ENCODE measurements at places on chromosomes 1 and 21.

- DNase-seq: no peak
Measured at GRCh38 chr1:11537380-11537764, 58.4 kb downstream of the DISP3 start.

- DNase-seq: no peak
Measured at GRCh38 chr1:161721738-161722343, 497 bp downstream of the FCRLB start.

GRCh38 chr1:235583511-235584001, 66.0 kb downstream of the GNG4 start:
- DNase-seq: no peak

DNA sequence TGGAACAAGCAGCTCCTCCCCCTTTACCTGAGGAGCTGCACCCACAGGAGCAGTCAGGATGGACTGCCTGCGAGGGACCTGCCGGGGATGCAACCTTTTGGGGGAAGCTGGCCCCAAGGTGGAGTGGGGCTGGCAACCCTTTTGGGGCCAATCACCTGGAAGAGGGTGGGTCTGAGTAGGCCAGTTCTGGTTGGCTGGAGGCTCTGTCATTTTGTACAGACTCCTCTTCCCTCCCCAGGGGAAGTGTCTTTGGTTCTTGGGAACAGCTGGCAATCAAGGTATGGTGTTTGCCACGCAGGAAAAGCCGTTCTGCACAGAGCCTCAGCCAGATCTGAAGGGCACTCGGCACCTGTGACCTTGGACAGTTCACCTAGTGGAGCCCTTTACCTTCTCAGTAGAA, 280 bp upstream of the A3GALT2 start:
- no peak for DNase-seq

DNA sequence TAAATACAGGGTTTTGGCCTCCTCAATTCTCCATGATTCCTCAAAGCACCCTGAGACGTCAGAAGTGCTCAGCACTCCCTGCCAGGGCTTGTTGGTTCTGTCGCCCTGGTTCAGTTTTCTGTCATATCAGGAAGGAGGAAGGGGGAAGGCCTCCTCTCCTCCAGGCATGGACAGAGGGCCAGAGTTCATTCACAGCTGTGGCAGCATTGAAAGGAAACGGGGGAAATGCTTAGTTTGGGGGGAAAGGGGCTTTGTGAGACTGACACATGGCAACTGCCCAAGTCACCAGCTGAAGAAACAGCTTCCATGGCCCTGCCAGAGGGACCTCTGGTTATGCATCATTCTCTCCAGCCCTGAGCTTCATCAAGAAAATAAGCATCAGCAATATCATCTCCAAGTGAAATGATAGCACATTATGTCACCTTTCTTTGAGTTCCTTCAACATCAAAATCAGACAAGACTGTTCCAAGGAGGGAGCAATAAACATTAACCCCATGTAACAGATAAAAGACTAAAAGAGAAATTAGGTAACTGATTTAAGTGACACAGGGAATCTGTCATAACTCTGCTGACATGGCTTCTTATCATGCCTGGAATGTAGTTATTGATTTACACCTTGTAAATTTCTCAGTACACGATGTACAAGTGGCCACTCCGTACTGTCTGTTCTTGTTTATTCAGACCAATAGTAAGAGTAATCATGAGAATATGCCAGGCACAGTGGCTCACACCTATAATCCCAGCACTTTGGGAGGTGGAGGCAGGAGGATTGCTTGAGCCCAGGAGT, 103.2 kb upstream of the SLC25A33 start:
- DNase-seq: no peak

GRCh38 chr1:93640656-93641440, 40.8 kb downstream of the BCAR3 start:
- DNase-seq: no peak

GRCh38 chr1:229132706-229133105, 138.2 kb upstream of the RAB4A start:
- no peak for DNase-seq

DNA sequence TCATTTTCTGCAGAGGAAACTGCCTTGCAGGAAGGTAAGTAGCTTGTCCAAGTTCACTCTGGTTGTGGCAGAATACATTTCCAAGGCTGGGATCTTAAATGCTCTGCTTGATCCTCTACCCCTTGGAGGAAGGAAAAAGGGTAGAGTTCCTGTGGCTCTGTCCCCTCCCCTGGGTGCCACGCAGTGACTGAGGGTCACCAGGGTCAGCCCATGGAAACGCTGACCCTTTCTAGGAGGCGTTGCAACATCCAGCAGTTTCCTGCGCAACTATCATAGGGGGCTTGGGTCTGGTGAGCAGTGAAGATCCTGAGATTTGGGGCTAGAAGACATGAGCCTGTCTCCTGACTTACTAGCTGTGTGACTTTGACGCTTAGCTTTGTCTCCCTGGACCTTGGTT, 29.4 kb upstream of the EPS8L3 start:
- DNase-seq: no peak

DNA sequence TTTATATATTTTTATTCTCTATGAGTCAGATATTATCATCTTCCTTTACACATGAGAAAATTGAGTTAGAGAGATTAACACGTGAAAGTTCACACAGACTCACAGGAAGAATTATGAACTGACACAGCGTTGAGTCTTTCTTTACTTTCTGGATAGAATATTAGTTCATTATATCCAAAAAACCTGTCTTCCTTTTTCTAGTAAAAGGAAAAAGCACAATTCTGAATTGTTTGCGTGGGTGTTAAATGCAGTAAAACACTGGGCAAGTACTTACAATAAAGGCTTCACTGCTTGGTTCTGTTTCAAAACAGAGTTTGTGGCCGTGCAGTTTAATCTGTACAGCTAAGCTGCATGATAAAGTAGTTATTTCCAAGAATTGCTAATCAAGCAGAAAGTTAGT, 10.8 kb downstream of the MAGI3 start:
- no peak for DNase-seq

DNA sequence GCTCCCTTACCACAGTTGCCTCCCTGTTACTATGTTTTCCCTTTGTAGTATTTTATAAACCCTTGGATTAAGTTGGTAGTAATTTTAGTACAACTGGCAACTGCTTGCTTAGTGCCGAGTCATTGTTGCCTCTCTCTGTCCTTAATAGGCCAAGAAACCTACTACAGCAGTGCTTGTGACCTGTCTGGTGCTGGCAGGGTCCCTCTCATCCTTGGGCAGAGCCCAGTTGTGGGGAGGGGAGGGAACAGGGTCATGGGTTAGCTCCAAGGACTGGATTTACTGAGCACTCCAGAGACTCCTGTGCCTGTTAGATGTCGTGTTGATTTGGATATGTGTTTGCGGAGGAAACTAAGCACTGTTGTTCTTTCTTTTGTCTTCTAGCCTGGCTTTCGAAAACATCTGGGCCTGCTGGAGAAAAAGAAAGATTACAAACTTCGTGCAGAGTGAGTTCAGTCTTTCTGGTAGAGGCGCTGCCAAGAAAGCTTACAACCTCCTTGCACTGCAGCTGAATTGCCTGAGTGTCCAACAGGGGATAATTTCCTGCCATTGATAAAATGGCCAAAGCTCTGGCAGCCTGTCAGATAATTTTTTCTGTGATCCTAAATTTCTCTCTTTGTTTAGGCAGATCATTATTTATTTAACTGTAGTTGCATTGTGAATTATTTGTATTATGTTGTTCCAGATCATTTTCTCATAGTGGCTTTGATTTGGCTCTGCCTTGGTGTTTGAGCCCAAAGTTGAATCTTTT, 3.6 kb downstream of the UTP11 start:
- DNase-seq: no peak

GRCh38 chr1:80656014-80656636, 1144.6 kb upstream of the ADGRL2 start:
- no peak for DNase-seq

DNA sequence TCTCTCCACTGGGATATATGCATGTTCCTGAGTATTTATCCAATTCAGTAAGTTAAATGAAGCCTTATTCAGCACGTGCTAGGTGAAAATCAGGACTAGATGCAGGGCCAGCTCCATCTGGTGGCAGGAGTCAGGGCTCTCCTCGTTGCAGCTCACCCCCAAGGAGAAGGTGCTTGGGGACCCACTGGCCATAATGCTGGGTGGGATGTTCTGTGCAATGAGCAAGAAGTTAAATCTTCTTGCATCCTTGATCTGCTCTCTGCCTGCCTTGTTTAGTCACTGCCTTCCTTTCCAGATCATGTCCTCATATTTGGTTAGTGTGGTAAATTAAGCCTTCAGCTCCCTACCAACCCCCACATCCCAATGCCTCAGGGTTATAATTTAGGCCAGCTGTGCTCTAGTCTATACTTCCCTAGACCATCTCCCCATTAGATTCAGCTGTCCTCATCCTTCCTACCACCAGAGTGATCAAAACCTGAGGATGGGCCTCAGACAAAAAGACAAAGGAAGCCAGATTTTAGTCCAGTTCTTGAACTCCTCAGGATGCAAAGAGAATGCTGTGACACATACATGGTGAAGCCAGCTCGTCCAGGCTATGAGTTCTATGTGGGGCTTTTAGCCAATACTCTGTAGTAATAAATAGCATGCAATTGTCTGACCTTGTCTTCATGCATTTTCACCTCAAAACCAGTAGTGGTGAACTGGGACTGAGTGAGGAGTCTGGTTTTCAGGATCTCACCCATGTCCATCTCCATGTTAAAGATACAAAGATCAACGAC, 55.9 kb downstream of the SEC16B start:
- DNase-seq: no peak

DNA sequence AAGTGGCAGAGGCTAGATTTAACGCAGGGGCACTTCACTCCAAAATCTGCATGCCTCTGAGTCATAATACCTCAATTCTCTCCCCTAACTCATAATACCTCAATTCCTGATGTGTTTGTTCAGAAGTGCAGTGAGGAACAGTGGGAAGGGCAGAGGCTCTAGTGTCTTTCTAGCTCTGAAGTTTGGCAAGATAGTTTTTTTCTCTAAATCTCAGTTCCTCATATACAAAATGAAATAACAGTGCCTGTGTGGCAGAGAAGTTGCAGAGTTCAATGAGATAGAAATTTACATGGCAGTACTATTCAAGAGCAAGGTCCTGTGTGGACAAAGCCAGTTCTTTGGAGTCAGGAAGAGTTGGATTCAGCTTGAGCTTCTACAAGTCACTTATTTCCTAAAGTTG, 9.8 kb downstream of the JUN start:
- DNase-seq: no peak

- no peak for DNase-seq
Measured at GRCh38 chr1:80155371-80155770, 1148.8 kb upstream of the ADGRL4 start.

DNA sequence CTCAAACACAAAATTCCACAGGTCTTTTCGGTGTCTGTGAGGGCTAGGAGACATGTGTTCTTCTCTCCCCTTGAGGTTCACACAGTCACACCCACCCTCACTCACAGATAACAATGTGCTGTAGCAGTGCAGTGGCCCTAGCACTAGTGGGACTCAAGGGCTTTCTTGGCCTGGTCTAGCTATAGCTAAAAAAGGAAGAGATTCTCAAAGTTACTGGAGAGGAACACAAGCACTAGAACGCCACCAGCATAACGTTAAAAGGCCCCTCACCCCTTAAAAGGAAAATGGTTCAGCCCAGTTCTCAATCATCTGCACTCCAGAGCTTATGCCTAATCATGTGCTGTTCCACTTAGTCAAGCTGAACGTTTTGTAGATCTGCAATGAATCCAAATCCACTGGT, 39.5 kb downstream of the RGS8 start:
- DNase-seq: no peak

DNA sequence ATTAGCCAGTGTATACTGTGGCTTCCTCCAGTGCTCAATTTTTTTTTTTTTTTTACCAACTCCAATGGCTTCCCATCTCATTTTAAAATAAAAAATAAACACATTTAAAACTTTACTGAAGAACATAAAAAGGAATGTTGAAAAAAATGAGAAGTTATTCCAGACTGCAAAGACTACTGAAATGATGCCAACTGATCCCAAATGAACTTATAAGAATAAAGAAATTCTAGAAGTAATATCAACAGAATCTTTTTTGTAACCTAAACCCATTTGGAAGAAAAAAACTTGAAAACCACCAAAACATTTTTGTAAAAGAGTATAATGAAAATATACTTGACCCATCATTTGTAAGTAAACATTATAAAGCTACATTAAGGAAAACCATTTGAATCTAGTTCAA, 129.4 kb downstream of the FAF1 start:
- DNase-seq: no peak

- no peak for DNase-seq
Measured at GRCh38 chr21:44360159-44360558, 6.7 kb downstream of the TRPM2 start.

DNA sequence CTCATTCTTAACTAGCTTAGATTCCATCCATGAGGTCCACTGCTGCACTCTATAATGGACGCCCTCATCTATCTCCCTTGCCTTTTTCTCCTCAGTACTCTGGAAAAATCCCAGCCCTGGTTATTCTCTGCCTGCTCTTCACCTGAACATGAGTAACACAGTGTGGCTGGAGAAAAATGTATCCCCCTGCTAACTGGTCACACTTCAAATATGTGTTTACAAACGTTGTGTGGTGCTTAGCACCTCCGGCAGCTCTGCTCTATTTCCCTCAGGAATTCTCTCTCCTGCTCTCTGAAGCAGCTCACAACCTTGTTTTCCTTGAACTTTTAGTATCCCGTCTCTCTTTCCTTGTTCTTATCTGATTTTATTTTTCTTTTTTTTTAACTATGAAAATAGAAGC, 4.1 kb downstream of the SCCPDH start:
- DNase-seq: no peak

DNA sequence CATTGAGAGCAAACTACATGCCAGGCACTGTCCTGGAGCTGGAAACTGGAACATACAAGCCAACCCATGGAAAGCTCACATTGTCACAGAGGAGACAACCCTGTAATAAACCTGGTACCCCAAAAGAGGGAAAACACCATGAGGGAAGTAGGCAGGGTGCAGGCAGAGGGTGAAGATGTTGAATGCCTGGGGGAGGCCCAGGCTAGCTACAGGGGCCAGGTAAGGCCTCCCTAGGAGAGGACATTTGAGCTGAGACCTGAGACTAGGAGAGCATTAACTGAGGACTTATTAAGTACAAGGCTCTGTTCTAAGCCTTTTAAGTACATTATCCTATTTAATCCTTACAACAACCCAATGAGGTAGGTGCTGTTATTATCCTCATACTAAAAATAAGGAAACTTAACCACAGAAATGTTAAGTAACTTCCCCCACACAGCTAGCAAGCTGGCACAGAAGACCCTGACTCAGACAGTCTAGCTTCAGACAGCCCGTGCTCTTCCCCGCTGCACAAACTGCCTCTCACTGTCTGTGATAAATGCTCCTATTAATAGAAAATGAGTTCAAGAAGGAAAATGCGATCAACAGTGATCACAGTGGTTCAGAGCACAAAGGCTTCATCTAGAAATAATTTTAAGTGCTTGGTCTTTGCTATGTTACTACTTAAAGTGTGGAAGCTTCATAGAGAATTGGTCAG, 41.8 kb downstream of the ZNF281 start:
- no peak for DNase-seq

DNA sequence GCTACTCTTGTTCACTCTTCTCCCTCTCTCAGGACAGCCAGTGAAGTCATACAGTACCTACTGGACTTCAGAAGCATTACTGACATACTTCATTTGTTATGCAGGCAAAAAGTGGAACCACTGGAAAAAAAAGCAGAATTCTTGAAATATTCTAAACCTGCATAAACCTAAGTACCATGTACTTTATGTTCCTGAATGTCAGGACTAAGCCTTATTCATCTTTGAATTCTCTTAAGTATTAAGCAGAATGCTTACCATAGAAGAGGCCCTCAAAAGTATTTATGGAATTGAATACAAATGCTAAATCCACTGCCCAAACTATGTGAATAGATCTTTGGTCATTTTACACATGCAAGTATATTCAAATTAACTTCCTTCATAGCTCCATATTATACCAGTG, 7.8 kb downstream of the PSMB2 start:
- no peak for DNase-seq

- DNase-seq: no peak
Measured at GRCh38 chr1:87242445-87243185, 86.1 kb upstream of the LMO4 start.

- DNase-seq: no peak
Measured at GRCh38 chr1:186617926-186618325, 62.3 kb downstream of the PTGS2 start.
